Body of pancreas (tissue), 4 donors: ENCODE measurements at places on chromosomes 12 and 14.

GRCh38 chr14:62079038-62079437, 316.8 kb downstream of the SNAPC1 start:
- DNase-seq = no peak

DNA sequence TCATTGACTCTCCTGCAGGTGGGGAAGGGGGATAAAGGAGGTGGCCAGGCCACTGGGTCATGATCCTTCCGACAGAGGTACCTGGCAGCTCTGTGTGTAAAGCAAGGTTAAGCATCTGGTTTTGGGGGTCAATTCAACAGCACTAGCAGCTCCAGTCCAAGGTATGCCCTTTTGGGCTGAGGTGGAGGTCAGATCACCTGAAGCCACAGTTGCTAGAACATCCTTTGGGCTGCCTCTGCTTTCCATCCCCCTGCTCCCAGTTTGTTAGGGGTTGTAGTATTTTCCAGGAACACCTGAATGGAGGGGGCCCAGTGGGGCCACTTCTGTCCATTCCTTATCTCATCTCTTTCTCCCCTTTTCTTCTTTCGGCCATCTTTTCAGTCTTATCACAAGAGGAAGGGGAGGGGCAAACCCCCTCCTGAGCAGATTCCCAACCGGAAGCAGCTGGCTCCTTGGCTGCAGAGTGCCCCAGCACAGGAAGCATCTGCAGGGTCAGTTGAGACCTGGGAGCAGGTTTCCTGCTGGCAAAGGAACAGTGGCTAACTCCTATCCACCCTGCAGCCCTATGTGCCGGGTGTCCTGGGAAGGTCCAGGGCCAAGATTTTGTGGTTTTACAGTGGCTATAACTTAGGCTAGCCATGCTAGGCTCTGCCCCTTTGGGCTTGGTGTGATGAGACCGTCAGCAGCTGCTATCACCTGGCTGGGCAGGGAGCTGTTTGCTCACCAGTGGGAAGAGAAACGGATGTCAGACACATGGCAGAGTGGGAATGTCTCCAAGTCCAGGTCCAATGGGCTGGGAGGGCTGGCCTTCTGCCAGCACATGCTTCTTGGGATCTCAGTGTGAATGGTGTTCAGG, 40.2 kb downstream of the SH2B3 start:
- peak; percentile 96 for DNase-seq

DNA sequence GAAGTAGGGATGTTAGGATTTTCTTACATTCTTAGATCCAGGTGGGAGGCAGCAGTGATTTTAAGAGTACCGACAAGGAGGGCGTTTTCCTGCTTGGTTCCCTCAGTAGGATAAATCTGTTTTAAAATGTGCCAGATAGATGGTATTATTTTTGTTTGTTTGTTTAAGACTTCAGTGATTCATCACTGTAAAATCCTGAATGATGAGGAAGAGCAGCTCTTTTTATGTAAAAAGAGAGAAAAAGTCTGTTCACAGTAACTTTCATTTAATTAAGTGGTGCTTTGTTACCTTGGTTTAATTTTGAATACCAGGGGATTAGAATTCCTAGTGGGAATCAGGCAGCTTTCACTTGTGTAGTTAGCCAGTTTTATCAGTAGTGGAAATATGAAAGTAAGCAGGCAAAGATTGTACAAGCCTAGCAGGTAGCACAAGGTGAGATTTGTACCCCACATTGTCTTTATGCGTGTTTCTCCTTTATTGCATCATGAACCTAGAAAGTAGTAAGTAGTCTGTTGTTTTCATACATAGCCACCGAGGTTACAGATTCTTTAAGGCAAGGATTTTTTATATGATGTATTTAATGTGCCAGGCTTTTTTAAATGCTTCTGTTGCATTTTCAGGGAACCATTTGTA, 349.6 kb downstream of the CCDC91 start:
- DNase-seq = no peak

- DNase-seq = peak; percentile 63
Measured at GRCh38 chr12:120668868-120669840, 17.8 kb upstream of the MLEC start.

DNA sequence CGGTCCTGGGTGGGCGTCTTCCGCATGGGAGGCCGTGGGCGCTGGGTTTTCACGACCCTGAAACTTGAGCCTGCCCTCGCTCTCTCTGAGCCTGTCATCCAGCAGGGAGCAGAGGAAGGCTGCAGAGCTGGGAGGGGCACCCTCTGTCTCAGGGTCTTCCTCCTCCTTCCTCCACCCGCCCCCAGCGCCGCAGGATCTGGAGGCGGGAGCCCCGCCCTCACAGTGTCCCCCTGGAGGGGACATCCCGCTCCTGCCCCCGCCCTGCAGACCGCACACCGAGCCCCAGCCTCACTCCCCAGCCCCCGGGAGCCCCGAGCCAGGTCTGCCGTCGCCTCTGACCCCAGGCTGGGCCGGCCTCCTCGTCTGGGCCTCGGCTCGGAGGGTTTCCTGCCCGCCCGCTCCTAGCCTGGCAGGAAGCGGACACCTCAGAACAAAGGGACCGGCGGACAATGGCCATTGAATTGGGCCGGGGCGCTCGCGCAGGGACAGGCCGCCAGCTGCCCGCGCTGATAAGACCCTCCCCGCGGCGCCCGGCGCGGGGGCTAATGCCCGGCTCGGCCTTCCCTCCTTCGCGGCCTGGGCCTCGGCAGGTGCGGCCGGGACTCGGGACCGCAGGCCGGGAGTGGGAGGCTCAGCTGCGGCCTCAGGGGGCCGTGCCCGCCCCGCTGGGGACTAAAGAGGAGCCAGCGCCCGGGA, 15.3 kb upstream of the NUDT14 start:
- DNase-seq = no peak

- no peak for DNase-seq
Measured at GRCh38 chr12:47110011-47110541, 30.3 kb upstream of the AMIGO2 start.

DNA sequence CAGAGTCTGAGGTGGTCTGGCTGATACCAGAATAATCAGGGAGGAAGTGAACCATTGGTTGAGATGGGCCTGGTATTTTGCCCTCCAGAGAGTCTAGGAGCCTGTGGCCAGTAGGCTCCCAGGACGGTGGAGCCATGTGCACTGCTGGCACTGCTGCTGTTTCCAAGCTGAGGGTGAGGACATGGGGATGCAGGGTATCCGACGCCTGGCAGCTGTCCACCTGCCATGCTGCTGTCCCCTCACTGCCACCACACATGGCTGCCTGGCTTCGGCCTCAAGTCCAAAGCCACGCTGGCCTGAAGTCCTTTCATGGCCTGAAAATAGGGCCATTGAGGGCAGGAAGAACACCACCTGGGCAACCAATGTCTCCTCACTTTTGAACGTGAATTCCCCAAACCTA, 8.6 kb downstream of the CACNA1C start:
- DNase-seq = no peak

- no peak for DNase-seq
Measured at GRCh38 chr14:68657300-68658028, 135.4 kb downstream of the ZFP36L1 start.

DNA sequence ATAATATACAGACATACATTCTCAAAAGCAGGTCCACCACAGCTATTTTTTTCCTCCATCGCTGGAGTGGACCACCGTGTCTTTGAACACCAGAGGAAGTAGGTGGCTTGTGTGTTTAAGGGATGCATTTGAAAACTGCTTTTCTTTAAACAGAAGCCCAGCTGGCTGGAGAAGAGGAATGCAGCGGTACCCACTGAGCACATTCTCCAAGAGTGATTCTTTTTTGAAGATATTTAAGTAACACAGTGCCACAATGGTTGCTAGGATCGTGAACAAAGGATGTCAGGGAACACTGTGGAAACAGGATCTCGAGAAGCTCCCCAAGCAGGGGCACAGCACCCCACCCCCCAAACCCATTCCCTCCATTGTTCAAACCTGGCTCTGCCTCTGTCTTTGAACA, 286.6 kb upstream of the PWP1 start:
- no peak for DNase-seq

- DNase-seq = no peak
Measured at GRCh38 chr14:81161088-81161487, 59.7 kb downstream of the GTF2A1 start.

GRCh38 chr14:103402695-103403094, 17.5 kb downstream of the MARK3 start:
- DNase-seq = peak; percentile 61

DNA sequence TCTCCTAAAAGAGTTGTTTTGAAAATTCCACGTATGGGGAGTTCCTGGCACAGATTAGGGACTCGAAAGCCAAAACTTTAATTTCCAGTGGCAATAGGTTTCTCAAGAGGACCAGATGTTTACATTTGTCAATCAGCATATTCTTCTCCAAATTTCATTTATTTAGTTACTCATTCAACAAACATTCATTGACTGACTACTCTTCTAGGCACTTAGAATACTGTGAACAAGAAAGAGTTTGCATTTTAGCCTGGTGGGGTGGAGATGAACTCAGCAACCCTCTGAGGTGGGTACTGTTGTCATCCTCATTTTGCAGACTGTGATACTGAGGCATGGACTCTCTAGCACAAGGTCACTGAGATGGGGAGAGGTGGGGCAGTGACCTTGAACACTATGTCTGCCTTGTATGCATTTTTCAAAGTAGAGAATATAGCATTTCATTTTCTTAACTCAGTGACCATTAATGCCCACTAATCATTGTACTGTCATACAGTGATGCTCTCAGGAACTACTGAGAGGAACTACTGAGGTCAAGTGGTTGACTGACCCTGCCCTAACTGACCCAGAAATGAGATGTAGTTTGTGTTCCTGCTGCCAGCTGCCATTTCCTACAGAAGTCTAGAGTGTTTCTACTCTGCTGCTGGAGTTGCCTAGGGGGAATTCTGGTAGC, 2.2 kb downstream of the L3HYPDH start:
- DNase-seq = no peak

- DNase-seq = no peak
Measured at GRCh38 chr14:53470351-53471043, 317.4 kb upstream of the DDHD1 start.

DNA sequence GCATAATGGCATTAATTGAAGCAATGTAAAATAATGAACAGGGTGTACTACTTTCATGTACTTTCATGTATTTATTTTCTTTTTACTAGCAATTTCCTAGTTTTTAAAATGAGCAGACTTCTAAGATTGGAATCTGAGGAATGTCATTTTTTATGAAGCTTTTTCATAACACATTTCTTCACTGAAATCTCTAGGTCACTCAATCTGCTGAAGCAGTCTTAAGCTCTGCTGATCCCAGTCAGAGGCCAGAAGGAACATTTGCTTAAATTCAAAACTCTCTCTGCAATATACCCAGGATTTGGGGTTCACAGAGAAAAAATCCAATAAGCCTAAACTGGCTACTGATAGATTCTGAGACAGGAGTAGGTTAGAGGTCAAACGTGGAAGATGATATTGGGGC, 73.6 kb upstream of the CNTN1 start:
- DNase-seq = no peak

GRCh38 chr12:129373746-129374145, 520.5 kb downstream of the GLT1D1 start:
- DNase-seq = no peak

DNA sequence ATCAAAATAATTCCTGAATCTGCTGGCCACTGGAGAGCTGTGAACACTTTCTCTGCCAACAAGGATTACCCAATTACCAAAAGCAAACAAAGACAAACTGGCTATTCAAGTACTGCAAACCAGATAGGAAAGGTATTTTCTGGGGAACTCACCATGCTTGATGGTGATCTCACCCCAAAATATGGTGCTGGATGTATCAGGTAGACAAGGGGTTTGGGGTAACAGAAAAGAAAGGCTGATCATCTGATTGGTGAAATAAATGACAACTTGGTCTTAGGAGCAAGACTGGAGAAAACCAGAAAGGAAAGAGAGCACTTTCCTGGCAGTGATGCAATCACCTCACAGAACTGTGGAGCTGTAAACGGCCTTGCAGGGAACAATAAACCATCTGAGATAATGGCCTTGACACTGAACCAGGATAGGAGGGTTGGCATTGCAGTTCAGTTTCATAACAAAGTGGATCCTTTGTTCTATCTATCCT, 31.0 kb upstream of the NPFF start:
- peak; percentile 32 for DNase-seq

DNA sequence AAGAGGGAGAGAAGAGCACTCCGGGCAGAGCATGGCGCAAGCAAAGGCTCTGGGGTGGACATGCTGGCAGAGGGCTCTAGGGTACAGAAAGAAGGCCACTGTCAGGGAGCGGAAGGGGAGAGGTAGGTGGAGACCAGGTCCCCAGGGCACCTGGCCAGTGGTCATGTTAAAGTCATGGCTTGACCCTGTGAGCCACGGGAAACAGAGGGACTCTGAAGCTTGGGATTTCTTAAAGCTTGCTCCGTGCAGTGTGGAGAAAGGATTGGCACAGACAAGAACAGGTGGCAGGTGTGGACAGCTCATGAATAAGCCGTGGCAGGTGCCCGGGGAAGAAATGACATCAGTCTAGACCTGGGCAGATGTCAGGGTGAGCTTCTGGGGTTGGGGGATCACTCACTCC, 413.8 kb downstream of the BCL11B start:
- DNase-seq = no peak
